ENCODE measurements at places on chromosomes 3 and 15. TPM values are rescaled to one million over a fixed set of nuclear protein-coding genes. Genes with fewer than 3 reads are reported as not detected.

GNAT1 gene
- total RNA-seq: not detected

RTP1 gene
- not detected for total RNA-seq

GOLGA8K gene
- total RNA-seq: not detected

CLEC3B gene
- total RNA-seq: 0.43 TPM

ITPKA gene
- 1.6 TPM for total RNA-seq

ACSBG1 gene
- not detected for total RNA-seq

NOX5 gene
- 0.64 TPM for total RNA-seq

ERC2 gene
- 0.43 TPM for total RNA-seq

KBTBD13 gene
- total RNA-seq: not detected

LTF gene
- total RNA-seq: not detected

IP6K2 gene
- total RNA-seq: 55.7 TPM

GPR27 gene
- not detected for total RNA-seq

GOLGA8J gene
- not detected for total RNA-seq
